ENCODE measurements at places on chromosomes 6 and 20. TPM values are rescaled to one million over a fixed set of nuclear protein-coding genes. Genes with fewer than 3 reads are reported as not detected.

PACRG gene
- not detected for total RNA-seq

RAB44 gene
- total RNA-seq = not detected

- DNase-seq = no peak
Measured at GRCh38 chr6:107712665-107713551, 111.2 kb downstream of the SCML4 start.

- no peak for DNase-seq
Measured at GRCh38 chr20:48826069-48826468, 1.7 kb downstream of the PREX1 start.

TBXT gene
- not detected for total RNA-seq

CLPSL1 gene
- not detected for total RNA-seq

CLPSL2 gene
- total RNA-seq = not detected

GRCh38 chr6:98124171-98124570, 710.2 kb upstream of the POU3F2 start:
- no peak for DNase-seq

GCNT2 gene
- total RNA-seq = 14.3 TPM

GRCh38 chr6:85673198-85674139, 30.8 kb upstream of the SYNCRIP start:
- DNase-seq = no peak

- DNase-seq = no peak
Measured at GRCh38 chr20:53557130-53557529, 36.5 kb downstream of the ZNF217 start.

GRCh38 chr6:13297391-13297790, 30.9 kb downstream of the TBC1D7 start:
- DNase-seq = no peak

- no peak for DNase-seq
Measured at GRCh38 chr20:3786126-3786484, 435 bp downstream of the CENPB start.

DNA sequence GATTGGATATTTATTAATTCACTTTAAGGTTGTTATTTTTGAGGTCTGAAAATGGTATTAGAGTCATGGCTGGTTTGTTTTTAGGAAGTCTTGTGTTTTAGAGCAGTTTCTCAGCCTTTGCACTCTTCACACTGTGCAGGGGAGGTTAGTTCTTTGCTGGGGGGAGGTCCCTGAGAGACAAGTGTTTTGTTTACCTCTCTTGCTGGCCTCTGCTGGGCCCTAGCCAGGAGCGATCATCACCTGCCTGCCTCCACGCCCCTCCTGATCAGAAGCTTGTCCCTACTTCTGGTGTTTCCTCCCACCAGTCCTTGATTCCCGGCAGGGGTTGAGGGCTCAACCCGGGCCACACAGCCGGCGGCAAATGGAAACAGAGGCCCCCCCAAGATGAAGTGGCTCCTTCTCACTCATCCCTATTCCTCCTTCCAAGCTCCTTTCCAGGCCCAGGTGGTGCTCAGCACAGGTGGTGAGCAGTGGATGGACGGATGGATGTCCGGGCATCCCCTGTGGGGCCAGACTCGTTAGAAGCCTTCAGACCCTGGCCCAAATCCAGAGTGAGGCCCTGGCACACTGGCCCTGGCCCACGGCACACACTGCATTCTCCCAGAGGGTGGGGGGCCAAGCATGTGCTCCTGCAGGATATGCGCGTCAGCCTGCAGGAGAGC, 51.3 kb downstream of the GRM4 start:
- DNase-seq = no peak

DNA sequence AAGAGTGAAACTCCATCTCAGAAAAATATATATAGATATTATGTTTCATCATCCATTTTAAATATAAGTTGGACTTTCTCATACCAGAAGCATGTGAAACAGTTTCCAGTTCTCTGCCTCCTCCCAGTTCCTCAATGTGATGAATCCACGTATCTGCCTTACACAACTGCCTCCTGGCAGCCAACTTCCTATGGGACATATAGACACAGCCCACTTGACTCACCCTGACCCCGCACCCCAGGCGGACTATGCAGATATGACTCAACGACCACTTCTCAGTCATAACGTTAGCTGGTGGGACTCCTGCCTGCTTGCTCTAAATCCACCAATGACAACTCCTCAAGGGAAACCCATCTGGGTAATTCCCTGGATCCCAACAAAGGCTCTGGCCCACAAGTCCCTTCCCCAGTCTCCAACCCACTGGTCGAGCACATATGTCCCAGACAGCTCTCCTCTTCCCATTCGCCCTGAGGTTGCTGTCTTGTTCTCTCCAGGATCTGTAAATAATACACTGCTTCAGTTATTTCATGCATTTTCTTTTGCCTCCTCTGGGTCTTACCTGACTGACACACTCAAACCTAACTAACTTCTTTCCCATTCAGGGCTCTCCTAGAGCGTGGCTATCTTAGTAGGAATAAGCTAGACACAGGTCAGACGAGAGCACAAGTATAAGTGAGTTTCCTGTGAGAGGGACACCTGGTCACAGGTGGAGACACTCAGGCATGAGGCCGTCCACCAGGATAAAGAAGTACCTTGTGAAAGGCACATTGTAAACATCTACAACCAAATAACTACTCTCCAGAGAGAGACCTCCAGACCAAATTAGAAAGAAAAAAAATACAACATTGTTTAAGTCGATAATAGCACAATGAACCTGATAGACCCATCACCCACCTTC, 548.5 kb downstream of the CD83 start:
- DNase-seq = no peak

DNA sequence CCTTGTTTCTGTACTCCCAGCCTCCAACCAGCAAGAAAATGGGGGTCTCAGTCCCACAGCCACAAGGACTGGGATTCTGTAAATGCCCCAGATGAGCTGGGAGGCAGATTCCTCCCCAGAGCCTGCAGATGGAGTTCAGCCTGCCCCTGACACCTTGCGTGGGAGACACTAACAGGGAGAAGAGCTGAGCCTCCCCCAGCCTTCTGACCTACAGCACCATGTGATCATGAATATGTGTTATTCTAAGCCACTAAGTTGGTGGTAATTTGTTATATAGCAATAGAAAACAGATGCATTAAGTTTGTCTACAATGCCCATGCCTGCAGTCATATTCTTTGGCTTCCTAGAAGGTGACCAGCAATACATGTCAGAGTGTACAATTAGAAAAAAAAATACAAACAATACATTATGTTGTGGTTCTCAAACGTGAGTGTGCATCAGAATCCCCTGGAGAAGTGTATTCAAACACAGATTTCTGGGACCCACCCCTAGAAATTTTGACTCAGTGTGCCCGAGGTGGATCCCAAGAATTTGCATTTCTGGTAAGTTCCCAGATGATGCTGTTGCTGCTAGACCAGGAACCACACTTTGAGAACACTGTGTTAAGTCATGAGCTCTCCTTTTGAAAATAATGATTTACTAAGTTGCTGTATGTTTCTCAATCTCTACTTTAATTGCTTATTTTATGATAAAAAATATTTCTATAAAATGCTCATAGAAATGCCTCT, 39.9 kb downstream of the SLC22A3 start:
- DNase-seq = no peak

UFL1 gene
- 19.3 TPM for total RNA-seq

PCNA gene
- 102 TPM for total RNA-seq

GRCh38 chr6:36443471-36444428, 950 bp downstream of the KCTD20 start:
- peak; percentile 35 for DNase-seq

DDX43 gene
- 11.4 TPM for total RNA-seq

COX4I2 gene
- total RNA-seq = not detected

DNA sequence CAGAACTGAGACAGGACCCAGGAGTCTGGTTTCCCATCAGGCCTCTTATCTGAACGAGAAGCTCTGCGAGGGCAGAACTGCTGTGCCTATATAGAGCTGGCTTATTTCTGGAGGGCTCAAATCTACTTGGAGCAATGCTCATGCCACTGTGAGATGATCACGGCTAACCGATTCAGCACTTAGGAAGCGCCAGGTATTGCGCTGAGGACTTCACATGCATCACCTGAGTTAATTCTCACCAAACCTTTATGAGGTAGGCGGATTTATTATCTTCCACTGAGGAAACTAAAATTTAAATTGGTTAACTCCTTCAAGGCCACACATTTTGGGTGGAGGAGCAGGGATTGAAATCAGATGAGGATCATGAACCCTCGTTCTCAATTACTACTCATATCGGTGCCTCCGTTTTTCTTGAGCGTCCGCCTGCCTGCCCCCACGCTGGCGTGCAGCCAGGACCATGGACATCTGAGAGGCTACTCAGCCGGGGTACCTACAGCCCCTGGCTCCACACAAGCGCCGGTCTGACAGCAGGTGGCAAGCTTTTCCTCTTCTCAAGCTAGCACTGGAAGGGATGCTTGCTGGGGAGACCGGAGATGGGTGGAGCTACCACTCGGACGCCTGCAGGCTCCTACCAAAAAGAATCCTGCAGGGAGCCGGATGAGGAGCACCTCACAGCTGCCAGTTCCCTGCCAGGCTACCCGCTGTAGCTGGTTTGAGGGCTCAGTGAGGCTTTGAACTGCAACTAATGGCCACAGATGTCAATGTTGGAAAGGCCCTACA, 1.0 kb upstream of the PCIF1 start:
- peak; percentile 90 for DNase-seq

- DNase-seq = no peak
Measured at GRCh38 chr6:74410630-74411029, 714.6 kb downstream of the CD109 start.

SRSF12 gene
- total RNA-seq = 1.7 TPM

DNA sequence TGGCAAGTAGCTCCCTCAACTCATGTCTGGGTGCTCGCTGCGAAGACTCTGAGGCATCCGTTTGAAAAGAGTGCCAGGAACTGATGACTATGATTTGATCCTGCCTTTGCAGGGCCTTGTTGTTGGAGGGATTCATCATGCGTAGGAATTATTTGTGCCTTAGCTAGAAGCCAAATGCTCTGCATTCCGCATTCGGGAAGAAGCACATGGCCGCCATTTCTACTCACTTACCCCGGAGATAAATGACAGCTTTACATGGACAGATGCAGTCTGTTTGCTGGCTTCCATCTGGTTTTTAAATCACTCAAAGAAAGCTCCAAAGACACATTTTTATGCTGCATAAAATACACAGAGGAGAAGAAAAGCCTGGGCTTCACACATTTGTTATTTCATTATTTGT, 363.3 kb upstream of the CDH4 start:
- DNase-seq = no peak

GSTA3 gene
- not detected for total RNA-seq

HIVEP2 gene
- total RNA-seq = 15.0 TPM

DNA sequence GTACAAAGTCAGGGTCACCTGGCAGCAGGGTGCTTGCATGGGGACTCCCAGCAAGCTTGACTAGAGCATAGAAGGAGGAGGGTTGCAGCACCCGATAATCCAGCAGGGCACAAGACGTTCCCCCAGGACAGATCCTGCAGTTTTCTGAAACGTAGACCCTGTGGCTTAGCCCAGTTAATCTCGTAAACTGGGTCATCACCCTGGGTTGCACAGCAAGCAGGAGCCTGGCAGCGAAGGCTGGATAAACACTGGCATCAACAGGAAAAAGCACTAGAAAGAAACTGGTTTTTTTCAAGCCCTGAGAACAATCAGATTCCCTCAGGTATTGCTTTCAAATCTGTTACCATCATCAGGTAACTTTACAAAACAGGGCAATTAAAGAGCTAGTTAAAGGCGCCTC, 92.6 kb downstream of the PDE7B start:
- DNase-seq = no peak

ADGRG6 gene
- total RNA-seq = 84.6 TPM

DNA sequence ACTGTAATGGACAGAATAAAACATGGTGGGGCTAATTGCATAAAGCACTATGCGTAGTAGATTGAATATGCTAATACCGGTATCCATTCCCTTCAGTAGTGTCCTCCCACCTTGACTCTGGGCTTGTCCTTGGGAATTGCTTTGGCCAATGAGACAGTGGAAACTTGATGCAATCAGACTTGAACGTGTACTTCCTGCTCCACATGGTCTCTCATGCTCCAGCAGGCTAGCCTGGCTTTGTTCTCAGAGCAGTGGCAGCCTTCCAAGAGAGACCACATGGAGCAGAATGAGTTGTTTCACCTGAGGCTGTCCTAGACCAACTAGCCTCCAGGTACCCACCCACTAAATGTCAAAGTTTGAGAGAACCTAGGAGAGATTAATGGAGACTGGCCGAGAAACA, 37.0 kb upstream of the BTBD3 start:
- no peak for DNase-seq

TFAP2D gene
- not detected for total RNA-seq

DNA sequence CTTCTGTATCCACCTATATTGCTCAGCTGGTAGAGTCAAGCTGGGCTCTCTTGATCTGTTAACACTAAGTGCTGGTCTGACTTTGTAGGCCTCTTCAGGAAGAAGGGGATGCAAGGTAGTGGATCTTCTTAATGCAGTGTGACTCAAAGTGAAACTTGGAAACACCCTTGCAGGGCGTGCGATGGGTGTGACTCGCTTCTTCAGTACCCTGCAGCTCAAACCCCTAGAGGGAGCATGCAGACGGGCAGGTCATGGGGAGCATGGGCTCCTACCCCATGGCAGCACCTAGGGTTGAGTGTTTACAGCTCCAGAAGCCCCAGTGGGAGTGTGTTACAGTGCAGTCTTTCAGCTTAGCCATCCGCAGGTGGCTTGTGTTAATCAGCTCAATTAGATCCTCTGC, 757 bp upstream of the SAMD3 start:
- DNase-seq = peak; percentile 2

DNA sequence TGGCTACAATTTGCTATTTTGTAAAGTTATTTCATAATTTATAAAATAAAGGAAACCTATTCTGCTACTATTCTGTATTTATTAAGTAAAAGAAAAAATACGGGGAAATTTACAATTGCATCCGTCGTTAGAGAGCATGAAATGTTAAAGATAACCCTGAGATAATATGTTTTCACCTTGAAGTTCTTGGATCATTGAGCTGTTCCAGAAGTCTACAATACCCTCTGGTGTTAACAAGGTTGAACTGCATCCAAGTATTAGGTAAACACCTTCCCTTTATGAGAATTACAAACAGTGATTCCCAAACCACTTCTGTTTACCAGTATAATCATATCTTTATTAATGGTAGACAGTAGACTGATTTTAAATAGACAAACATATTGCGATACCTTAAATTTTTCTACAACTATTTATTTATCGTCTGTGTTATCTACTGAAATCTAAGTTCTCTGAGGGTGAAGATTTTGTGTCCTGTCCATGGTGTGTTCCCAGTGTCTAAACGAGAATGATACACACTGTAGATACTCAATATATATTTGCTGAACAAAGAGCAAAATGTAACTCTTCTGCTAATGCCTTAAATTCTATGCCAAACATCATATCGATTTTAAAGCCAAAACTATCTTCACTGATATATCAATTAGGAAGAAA, 28.2 kb downstream of the TBC1D32 start:
- DNase-seq = peak; percentile 2

HSPA12B gene
- not detected for total RNA-seq

DNA sequence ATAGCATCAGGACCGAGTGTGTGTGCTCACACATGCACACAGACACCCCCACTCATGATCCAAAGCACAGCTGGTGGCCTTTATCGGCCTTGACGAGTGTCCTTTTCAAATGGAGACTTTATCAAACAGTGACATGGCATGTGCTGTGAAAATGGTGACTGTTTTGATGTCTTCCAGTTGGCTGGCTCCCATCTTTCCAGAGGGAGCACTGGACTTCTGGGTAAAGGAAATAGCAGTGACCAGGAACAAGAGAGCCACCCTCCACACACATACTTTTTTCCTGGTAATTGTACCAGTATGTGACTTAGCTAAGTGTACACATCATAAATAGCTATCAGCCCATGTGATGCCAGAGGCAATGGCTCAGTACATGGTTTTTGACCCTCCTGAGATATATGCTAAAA, 52.7 kb downstream of the ZDHHC14 start:
- no peak for DNase-seq
